ENCODE measurements at places on chromosomes 6 and 20.

DNA sequence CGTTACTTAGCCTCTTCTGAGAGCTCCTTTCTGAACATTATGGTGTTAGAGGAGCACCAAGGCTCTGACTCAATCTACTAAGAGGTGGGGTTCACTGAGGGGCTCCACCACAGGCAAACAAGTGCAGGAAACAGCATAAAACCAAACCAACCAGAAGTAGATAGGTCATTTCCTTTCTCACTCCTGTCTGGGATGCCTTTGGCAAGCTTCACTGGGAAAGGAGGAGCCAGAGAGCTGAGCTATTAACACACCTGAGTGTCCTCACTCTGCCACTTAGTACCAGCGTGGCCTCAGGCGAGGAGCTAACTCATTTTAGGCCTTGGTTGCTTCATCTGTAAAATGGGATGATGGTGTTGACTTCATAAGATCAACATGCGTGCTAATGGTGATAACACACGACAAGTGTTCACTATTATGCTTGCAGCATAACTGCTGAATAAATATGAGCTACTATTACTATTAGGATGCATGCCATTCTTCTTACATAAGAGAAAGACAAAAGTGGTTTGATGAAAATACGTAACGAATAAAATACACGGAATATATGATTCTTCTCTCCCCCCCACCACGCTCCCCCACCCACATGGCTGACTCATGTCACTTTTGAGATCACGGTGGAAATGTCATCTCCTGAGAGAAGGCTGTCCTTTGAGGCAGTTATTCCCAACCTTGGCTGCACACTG, 185.4 kb downstream of the BCAS1 start:
- DNase-seq: no peak

DNA sequence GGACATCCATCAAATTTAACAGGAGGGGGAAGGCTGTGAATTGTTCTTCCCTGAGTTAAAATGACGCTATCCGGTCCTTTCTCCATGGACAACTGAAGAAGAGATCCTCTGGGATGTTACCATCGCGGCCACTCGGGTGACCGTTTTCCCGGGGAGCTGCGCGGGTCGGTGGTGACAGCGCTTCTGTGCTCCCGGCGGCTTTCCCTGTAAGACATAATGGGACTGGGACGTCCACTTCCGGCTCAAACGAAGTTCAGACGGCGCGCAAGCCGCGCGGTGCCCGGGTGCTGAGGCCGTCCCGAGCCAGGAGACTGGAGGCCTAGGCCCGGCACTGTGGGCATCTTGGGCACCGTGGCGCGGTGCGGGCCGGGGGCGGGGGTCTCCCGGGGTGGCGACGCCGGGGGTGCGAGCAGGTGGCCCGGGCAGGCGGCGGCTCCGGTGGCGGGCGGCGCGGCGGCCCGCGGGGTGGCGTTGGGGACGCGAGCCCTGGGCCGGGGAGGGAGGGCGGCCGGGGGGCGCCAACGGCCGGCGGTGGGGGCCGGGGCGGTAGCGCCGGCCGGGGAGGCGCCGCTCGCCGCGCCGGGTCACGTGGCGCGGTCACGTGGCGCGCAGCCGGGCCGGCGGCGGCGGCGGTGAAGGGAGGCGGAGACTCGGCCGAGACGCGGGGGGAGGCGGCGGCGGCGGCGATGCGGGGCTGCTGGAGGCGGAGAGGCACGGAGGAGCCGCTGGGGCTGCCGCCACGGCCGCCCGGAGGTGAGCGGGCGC, 63.6 kb downstream of the GTF2H5 start:
- DNase-seq: no peak

DNA sequence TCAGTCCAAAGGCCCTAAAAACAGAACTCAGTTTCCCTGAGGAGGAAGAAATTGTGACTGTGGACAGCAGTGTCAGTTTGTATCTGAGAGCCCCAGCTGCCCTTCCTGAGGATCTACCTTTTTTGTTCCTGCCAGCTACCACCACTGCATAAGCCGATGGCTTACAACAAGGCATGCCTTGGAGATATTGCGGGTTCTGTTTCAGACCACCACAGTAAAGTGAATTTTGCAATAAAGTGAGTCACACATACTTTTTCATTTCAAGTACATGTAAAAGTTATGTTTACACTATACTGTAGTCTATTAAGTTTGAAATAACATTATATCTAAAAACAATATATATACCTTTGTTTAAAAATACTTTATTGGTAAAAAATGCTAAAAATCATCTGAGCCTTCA, 9.6 kb upstream of the CST3 start:
- no peak for DNase-seq

- no peak for DNase-seq
Measured at GRCh38 chr6:159828074-159828473, 28.0 kb downstream of the PNLDC1 start.

GRCh38 chr6:10719964-10720264, 3.0 kb upstream of the TMEM14C start:
- no peak for DNase-seq

DNA sequence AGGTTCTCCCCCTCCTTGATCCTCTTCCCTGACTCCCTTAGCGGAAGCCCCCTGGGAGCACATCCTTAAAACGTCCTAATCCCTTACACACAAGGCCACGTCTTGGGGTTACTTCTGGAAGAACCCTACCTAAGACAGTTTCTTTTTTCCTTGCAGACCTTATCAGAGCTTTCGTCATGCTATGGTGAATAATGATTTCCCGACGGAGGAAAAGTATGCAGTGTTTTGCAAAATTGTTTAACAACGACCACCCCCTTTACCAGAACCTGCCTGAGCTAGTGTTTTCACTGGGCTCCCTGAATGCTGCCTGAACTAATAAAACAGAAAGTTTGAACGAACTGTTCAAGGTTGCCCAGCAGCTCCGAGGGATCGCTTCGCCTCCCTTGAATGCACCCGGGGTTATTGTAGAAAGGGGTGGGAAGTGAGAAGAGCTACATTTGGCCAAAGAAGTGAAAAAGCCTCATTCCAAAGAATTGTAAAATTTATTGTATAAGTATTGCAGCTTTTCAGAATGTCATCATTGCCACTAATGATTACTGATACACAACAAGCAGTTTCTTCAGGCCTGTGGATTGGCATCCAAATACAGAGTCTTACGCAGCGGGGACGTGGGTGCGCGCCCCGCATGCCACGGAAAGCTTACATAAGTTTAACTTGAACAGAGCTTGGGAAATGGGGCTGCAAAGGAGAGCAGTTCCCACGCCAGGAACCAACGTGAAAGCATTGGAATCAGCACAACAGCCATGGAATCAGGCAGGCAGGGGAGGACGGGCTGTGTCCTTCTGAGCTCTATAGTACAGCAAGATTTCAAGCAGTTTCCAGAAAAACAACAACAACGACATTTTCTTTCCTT, 27.9 kb upstream of the ZBP1 start:
- DNase-seq: no peak

GRCh38 chr6:157989541-157990289, 8.1 kb downstream of the SYNJ2 start:
- DNase-seq: no peak

- DNase-seq: no peak
Measured at GRCh38 chr6:6409397-6410030, 89.1 kb upstream of the F13A1 start.

GRCh38 chr6:100344761-100345160, 120.0 kb downstream of the SIM1 start:
- no peak for DNase-seq

DNA sequence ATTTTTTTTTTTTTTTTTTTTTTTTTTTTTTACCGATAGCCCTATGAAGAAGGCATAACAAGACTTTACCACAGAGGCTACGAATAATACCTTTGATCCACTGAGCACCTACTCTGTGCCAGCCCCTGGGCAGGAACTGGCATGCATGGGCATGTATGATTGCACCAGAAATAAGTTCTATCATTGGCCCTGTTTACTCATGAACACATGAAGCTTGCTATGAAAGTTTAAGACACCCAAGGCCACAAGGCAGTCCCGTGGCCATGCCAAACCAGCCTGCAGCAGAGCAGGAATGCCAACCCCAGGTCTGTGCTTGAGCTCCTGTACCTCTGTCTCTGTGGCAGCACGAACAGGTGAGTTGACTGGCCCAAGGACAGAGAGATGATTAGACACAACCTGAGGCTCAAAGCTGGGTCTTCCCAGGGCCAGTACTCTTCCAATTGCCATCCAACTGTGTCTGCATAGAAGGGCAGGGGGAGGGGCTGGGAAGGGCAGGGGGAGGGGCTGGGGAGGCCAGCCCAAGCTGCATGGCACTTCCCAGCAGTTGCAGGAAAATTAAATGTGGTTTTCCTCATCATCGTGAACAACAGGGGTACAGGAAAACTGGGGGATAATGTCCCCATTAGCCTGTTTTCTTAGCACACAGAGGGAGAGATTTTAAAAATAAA, 63.5 kb downstream of the LRFN2 start:
- DNase-seq: no peak

- no peak for DNase-seq
Measured at GRCh38 chr6:35499372-35499771, 2.5 kb upstream of the TEAD3 start.

DNA sequence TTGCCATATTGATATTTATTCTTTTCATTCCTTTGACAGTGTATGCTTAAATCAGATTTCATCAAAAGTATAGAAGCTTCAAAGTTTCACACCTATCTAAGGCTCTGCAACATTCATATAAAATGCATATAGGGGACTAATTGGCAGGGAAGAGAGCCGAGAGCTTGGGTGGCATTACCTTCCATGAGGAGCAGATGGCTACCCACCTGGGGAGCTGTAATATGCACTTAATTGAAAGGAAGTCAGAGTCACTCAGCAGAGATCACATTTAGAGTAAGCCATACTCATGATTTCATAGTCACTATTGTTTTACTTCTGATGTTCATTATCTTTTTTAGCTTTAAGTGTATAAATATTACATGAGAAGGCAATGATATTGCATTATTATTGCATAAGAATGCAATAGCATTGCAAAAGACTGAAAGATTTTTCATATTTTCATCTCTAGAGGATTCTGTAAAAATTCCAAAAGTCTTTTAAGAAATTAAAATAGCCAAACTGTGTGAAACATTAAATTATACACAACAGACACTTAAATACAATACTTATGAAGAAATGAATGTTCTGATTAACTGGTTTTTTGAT, 1305.2 kb downstream of the EPHA7 start:
- no peak for DNase-seq

DNA sequence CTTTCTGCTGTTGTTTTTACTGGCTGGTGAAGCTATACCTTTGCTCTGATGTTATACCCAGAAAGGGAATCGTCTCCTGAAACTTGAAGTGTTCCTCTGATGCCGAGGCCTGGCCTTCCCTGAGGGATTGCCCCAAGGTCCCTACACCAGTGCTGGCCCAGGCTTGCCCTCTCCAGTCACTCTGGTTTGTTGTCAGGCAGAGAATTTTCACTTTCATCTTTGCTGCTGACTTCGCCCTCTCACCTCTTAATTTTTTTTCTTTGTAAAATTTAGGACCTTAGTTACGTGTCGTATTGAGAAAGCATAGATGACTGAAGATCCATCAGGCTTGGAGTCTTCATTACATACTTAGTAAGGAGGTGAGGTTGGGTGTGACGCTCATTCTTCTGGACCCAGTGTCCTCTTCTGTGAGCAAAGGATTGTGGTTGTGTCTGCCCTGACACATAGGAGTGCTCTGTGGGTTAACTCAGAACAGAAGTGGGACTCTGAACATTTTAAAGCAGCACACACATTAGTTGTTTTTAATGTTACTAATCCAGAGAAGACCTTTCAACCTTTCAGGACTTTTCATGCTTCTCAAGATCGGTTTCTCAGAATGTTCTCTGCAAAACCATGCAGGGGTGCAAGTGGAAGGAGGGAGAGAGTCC, 45.4 kb downstream of the TULP4 start:
- no peak for DNase-seq

DNA sequence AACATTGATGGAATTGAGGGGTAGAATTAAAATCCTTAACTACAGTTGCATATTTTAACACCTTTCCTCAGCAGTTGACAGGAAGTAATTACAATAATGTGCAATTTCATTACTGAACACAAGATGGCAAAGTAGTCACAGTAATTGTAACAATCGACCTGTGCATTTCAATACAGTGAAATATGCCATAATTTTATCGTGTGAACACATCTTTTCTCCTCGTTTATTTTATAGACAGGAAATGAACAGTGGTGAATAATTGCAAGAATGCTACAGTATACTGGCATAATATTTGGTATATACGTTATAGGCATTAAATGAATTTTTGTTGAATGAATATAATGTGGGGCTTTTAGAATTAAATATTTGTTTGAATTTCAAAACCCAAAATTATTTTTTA, 25.0 kb downstream of the CYB5R4 start:
- no peak for DNase-seq

- DNase-seq: no peak
Measured at GRCh38 chr6:99478483-99478882, 36.7 kb downstream of the USP45 start.

DNA sequence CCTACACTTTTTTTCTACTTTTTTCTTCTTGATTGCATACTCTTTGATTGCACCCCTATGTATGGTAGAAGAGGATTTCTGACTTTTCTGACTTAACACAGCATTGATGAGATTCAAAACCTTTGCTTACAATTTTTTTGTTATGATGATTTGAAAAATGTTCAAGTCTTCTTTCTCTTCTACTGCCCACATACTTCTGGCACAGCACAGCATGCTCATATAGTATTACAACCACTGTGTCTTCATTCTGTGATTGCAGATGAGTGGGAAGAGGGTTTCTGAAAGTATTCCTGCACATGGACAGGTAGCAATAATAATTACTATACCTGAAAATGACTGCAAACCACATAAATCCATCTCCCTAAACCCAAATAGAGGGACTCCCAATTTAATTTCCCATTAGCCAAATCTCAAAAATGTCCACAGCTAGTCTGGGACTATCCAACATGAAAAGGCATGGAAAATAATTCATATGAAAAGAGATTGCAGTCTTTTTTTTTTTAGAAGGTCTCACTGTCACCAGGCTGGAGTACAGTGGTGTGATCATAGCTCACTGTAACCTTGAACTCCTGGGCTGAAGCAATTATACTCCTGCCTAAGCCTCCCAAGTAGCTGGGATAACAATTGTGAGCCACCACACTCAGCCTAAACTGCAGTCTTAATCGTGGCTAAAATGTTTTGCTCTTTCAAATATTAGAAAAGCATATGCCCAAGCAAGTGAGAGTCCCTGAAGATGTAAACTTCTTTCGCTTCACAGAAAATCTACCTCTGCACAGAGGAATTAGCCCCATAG, 15.9 kb upstream of the TENT5A start:
- no peak for DNase-seq

GRCh38 chr6:118630923-118631322, 20.5 kb downstream of the CEP85L start:
- DNase-seq: no peak

GRCh38 chr20:36308353-36308752, 2.2 kb downstream of the DLGAP4 start:
- no peak for DNase-seq

DNA sequence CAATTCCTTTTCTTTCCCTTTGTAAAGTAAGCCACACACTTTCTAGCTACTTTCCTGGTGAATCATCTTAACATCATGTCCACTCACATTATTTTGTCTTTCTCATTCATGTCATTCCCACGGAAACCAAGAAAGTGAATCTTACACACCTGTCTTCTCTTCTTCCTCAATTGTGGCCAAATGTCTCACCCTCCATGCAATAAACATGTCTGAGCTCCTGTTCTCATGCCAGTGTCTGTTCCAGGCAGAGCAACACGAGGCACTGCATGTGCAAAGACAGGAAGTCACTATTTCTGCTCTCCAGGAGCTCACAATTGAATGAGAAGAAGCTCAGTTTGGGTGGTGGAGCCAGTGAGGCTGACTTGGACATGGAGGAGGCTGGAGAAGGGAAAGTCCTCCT, 29.0 kb upstream of the TMEM244 start:
- DNase-seq: no peak

- DNase-seq: no peak
Measured at GRCh38 chr6:104064876-104065275, 794.8 kb downstream of the HACE1 start.

All from iPS DF 19.7 (cell line).